ENCODE measurements at places on chromosomes 7 and 10.

DNA sequence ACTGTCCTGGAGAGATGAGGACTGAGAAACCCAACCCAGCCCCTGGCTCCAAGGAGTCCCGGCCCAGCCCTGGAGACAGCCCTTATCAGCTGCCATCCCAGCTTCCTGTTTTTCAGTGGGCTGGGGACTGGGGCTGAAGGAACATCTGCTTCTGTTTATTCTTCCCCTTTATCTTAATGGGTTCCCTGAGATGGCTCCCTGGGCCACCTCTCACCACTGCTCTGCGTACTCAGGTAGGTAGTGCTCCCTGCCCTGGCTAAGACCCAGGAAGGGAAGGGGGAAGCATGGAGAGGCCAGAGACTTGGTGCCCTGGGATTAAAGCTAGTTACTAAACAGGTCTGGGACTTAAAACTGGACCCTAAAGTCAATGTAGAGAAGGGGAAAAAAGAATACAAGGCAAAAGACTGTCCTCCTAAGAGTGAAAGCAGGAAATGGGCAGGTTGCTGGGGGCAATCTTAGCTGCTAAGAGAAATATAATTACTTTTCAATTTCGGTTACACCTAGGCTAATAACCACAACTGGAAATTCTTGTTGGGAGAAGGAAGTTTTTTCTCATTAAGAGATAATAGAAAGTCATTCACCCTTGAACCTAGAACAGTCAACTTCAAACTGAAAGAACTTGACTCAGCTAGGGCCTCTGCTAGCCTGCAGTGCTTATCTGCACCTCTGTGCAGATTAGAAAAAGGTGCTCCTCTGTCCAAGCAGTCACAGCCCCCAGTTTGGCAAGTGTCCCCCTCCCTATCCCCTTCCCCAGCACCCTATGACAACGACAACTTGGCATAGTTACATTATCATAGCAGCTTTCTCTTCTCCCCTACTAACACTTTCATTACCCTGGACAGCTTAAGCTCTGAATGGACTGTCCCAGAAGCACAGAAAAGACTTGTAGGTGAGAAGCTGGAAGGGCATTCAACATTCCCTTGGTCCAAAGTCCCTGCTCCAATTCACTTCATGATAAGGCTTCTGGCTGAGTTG is 65.6 kb upstream of the KDM7A start:
- DNase-seq = no peak

- DNase-seq = no peak
These were observed 7.5 kb downstream of the NOS3 start for GRCh38 chr7:150998341-150998740.

DNA sequence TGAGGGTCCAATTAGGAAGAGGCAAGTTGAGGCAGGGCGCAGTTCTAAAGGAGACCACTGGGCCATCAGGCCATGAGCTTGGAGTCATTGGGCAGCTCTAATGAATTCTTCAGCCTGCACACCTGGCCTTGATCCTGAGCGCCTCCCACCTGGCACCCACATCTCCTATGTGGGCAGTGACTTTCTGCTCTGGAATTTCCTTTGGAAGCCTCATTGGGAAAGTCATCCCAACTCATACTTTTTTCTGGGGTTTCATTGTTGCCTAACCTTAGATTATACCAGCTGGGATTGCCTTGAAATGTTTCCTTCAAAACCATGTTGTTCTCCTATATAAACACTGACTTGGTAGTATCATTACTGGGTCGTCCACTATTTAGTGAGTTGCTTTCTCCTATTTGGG is 54.1 kb downstream of the PLPP4 start:
- no peak for DNase-seq

- no peak for DNase-seq
These were observed 1.4 kb downstream of the HPSE2 start for GRCh38 chr10:99234041-99234790.

GRCh38 chr7:151553356-151553755 is 33.7 kb upstream of the RHEB start:
- DNase-seq = no peak

GRCh38 chr7:46568420-46569132 is 647.5 kb upstream of the IGFBP3 start:
- no peak for DNase-seq
